ENCODE measurements at places on chromosomes 3 and 15.

DNA sequence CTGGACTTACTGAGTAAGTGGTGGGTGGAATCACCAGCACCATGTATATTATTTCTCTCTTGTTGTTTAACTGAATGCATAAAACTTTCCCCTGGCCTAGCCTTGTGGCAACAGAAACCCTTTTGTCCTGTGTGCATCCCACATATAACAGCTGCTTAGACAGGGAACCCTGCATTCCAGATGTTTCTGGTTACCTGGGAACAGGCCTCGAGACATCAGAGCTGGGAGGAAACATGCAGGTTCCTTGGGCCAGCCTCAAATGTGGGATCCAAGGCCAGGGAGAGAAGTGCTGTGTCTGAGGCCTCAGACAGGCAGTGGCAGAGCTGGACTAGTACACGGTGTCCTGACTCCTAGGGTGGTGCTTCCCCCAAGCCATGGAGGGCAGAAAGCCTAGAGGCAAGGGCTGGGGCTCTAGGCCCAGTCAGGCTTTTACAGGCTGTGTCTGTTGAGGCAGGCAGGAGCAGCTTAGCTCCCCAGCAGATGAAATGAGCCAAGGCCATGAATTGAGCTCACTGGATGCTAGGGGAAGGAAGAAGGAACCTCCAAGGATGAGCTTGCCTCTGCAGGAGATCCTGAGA is 57.7 kb downstream of the ITGA11 start:
- no peak for DNase-seq

DNA sequence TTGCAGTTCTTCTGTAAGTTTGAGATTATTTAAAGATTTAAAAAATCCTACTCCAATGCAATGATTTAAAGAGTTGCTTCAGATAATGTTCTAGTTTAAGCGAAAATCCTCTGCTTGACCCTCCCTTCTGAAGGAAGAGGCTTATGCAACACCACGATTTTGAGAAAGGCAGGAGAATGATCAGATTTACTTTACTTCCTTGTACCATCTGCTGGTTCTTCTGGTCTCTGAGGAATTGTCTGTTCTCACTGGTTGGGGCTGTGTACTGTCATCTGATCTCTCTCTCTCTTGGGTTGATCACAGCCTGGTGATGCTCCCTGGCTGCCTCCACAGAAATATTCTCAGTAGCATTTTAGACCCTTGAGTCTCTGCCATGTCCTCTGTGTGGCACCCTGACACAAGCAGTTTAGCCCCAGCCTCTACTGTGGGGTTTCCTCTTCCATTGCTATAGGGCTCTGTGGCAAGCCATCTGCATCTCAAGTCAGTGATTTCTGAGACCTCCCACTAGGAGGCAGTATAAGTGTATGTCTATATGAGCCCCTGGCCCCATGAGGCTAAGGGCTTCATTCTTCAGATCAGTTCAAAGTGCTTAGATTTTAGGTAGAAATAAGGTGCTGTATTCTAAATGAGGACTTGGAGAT is 50.8 kb upstream of the PLAAT1 start:
- no peak for DNase-seq

- no peak for DNase-seq
Observed at GRCh38 chr3:16203671-16204629, 29.5 kb downstream of the GALNT15 start.

DNA sequence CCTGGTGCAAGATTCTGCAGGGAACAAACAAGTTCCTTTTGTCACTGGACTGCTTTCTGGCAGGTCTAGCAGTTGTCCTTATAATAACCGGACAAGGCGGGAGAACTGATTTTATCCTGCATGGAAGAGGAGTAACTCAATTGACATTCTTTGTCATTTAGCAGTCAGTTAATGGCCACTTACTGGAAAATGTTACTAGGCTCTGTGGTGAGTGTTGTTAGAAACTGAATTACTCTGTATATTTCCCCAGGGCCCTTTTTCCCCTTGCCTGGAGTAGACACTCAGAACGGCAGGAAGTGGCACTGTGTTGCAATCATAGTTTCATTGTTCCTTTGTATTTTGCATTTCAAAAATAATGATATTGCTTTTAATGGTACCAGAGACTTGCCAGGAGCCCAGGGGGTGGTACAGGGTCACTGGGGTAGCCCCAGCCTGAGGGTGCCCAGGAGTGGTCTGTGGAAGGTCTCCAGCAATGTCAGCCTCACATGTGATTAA is 318.6 kb upstream of the LRRFIP2 start:
- no peak for DNase-seq

GRCh38 chr3:37498126-37499039 is 324.0 kb upstream of the LRRFIP2 start:
- DNase-seq: no peak

DNA sequence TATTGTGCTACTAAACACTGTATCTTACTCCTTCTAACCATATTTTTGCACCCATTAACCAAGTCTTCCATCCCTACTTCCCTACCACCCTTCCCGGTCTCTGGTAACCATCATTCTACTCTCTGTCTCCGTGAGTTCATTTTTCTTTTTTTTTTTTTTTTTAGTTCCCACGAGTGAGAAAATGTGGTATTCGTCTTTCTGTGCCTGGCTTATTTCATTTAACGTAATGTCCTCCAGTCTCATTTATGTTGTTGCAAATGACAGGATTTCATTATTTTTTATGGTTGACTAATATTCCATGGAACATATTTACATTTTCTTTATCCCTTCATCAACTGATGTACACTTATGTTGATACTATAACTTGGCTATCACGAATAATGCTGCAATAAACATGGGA is 31.7 kb downstream of the TJP1 start:
- DNase-seq: no peak

GRCh38 chr3:143595456-143596077 is 252.7 kb downstream of the SLC9A9 start:
- DNase-seq: no peak

- no peak for DNase-seq
Observed at GRCh38 chr3:82824491-82824890, 1063.0 kb upstream of the GBE1 start.

DNA sequence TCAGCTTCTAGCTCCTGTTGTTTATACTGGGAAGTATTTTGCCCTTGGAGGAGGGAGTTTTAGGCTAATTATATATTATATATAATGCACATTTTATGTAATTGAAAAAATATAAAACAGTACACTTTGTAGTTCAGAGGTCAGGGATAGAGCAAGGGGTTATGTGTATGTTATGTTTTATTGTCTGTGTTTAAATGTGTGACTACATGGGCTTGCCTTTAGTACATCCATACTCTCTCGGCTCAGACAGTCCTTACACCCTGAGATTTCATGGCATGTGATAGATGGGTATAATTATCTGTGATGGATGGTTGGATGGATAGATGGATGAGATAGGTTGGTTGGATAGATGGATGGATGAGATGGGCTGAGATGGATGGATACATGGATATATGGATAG is 17.4 kb upstream of the ST3GAL6 start:
- no peak for DNase-seq

- DNase-seq: no peak
Observed at GRCh38 chr15:84616235-84616634, 15.4 kb downstream of the ZSCAN2 start.

DNA sequence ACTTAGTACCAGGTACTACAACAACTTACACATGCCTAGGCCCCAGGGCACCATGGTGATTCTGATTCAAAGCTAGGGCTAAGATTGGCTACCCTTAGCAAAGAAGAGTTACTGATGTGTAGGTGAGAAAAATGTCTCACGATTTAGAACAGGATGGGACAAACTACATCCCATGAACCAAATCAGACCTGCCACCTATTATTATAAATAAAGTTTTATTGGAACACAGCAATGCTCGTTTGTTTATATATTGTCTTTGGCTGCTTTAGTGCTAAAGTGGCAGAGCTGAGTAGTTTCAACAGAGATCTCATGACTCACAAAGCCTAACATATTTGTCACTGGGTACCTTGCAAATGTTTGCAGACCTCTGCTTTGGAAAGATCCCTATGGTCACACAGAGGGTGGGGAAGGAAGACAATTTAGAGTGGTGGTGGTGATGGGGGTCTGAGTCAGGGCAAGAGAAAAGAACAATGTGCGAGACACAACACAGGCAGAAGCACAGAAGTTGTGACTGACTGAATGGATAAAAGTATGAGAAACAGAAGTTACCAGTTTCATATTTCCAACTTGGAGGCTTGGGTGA is 770.6 kb upstream of the CFAP20DC start:
- DNase-seq: no peak

DNA sequence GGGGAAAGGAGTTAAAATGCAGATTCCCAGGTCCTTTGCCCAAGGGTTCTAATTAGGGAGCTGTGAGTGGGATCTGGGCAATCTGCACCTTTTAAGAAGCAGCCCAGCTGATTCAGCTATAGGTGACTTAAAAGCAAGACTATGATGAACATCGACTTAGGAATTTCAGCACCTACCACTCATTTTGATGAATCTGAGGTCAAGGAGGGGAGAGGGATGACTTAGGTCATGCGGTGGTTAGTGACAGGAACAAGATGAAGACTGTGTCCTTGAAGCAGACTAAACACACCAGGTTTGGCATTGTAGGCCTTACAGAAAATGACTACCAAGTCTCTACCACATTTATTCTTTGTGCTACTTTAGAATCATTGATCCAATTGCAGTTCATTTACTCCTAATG is 196.3 kb downstream of the DTWD1 start:
- DNase-seq: no peak

DNA sequence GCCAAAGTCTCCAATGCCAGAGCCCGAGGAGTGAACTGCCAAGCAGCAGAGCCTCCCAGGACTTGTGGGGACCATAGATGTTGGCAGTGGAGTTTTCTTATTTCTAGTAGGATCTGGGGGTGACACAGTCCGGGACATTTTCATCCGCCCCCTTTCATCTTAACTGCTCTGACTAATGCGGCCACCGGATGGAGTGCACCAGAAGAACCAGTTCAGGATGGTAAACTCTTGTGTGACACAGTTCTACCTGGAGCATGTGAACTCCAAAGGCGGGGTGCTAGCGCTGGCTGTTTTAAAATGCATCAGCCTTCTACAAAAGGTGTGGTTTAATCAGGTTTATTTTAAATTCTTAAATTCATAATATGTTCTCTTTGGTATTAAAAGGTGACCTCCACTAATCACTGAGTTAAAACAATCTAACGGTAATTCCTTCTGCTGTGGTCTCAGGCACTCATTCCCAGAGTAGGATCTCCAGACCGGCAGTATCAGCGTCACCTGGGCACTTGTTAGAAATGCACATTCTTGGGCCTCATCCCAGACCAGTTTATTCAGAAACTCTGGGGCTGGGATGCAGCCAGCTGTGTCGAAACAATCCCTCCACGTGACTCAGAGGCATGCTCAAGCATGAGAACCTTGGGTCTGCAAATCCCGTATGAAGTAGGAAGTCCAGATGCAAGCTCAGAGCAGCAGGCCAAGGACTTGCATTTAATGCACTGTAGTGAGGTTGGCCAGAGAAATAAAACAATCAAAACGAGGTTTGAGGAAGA is 105.5 kb downstream of the GABRB3 start:
- no peak for DNase-seq
